ENCODE measurements at places on chromosomes 12 and 14.

DNA sequence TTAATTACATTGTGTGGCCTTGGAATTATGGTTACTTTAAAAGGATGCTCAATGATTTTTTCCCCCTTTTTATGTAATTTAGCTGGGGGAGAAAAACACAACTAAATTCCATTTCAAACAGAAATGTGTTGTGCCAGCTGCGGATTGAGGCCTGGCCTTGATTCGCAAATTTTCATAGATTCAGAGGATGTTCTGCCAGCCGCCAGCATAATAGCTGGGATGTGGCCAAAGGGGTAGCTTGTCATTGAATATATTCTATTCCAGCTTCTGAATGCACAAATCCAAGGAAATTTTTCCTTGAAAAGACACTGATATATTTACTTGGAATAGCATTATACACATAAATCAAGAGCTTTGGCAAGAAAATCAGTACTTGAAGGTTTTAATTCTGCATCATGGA is 43.7 kb downstream of the TRHDE start:
- DNase-seq, result no peak

GRCh38 chr14:72780751-72781150 is 113.2 kb downstream of the DPF3 start:
- DNase-seq, result no peak

GRCh38 chr14:62015945-62016344 is 253.7 kb downstream of the SNAPC1 start:
- DNase-seq, result no peak

DNA sequence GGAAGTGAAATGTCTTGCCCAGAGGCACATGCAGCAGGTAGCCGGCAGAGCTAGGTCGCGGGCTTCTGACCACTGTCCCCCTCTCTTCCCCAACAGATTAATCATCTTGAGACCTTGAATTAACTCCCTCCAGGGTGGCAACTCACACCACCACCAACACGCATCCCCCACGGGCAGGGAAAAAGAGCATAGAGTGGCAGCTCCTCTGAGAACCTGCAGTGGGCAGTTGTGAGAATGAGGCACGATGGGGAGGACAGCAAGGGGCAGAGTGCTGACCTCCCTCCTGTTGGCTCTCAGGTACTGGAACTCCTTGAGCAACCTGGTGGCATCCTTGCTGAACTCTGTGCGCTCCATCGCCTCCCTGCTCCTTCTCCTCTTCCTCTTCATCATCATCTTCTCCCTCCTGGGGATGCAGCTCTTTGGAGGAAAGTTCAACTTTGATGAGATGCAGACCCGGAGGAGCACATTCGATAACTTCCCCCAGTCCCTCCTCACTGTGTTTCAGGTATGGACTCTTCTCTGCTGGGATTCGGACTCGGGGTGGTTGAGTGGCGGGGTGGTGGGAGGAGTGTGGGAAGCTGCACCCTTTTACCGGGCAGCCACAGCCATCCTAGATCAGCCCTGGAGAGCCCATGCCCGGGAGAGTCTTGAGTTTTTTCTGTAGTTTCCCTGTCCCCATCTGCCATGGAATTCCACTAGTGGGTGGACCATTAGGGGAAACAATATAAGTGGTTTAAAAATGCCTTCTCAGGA is 213.3 kb upstream of the FKBP4 start:
- no peak for DNase-seq

DNA sequence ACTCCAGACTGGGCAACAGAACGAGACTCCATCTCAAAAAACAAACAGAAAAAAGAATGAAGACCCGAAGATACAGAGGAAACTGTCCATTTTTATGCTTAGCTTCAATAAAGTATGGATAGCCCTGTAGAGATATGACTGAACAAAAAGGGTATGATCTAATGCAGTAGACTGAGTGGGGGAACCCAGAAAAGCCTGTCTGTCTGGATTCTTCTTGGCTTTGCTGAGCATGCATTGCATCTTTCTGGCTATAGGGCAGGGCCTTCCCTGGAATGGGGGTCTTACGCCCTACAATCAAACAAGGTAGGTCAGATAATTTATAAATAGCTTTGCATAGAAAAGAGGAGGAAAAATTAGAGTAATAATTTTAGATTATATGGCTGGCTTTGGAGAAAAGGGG is 10.1 kb downstream of the MIA2 start:
- no peak for DNase-seq

DNA sequence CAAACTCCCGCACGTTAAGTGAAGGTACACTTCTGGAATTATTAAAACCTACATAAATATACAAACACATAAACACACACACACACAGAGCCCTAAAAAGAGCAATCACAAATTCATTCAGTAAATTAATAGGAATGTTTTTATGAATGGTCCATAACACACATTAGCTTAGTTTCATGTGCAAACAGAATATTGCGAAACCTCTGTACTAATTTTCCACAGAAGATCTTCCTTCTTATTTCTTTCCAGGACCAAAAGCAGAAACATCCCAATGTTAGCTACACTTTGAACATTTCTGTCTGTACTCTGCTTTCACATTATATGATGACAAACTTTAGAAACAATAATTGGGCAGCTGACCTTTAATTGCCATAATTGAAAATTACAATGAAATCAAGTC is 101.6 kb downstream of the SOX5 start:
- DNase-seq, result no peak

GRCh38 chr12:45051572-45052125 is 750 bp upstream of the DBX2 start:
- no peak for DNase-seq

DNA sequence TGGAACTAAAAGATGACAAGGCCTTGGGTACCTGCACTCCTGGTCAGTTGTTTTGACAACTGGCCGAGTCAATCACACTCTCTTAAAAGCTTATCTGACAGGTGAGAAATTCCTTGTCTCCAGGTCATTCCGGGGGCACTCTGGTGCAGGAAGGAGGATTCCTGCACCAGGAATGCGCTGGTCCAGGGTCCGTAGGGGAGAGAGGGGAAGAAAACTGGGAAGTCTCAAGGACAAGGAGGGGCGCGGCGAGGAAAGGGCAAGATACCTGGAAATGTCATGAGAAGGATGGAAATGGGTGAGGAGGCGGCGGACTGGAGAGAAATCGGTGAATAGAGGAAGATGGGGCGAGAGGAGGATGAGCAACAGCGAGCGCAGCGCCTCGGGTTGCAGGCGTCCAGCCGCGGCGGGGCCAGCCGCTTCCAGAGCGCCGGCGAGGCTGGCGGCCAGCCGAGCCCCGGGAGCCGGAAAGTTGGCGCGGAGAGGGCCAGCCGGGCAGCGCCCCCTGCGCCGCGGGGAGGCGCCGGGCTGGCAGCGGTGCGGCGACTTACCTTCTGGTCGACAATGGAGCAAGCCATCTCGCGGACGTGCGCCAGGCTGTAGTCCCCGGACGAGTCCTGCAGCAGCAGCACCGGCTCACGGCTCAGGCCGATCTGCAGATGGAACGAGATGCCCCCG is 809 bp downstream of the PRKD1 start:
- DNase-seq, result no peak

- no peak for DNase-seq
These were observed 96.1 kb downstream of the PIWIL1 start for GRCh38 chr12:130433834-130434233.

DNA sequence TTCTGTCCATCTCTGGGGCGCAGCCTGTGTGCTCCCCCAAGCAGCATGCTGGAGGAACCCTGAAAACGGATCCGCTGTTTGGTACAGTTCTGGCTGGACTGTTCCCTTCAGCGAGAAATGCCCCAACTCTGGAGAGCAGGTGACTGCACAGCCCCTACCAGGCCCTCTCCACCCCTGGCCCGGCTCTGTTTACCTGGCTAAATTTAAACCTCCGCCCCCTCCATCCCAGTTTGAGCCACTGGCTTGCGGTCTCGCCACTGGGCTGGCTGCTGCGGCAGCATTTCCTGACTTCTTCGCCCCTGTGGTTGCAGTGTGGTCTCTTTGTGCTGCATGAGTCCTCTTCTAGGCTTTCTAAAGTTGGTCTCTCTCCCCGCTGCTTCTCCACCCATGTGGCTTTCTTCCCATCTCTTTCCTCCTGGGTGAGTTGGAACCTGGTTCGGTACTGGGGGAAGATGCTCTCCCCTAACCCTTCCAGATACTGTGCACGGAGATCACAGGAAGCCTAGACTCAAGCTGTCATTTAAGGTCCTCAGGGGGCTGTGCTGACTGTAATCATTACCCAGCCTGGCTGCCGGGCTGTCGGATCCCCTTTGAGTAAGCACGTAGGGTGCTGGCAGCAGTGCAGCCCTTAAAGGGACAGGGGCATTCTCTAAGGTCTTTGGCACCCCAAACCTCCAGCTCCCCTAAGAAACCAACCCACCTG is 60.6 kb downstream of the FBXL14 start:
- DNase-seq, result no peak

GRCh38 chr12:117120787-117121186 is 21.6 kb upstream of the TESC start:
- no peak for DNase-seq

All from stimulated activated CD8-positive, alpha-beta memory T cell treated with anti-CD3 and anti-CD28 coated beads, Interleukin-7, amount 100 ng/mL, for 4 hours (primary cell).